ENCODE measurements at places on chromosomes 12 and 14.
A peak's percentile ranks its signal among the peaks of the same experiment; 100 is the strongest.

DNA sequence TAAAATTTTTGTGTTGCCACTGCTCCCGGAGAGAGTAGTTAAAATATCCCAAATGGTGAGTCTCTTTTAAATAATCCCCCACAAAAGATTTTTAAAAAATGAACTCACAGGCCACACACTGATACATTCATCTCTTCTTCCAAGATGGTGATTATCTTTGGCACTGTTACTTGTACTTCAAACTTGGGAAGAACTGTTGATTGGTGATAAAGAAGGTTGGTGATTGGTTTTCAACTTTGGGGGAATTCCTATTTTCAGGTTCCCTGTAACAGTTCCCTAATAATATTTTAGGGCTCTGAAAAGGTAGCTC is 6.6 kb downstream of the A2M start:
- H3K27ac ChIP-seq = no peak overlapping the region
- no peaks in the 10 kb centered on the region for H3K27me3 ChIP-seq
- no peak for DNase-seq
- no peak overlapping the region for H3K4me3 ChIP-seq
- H3K36me3 ChIP-seq = peaks cover 78% of the 10 kb centered on the region
- no peaks in the 10 kb centered on the region for H3K4me1 ChIP-seq

DNA sequence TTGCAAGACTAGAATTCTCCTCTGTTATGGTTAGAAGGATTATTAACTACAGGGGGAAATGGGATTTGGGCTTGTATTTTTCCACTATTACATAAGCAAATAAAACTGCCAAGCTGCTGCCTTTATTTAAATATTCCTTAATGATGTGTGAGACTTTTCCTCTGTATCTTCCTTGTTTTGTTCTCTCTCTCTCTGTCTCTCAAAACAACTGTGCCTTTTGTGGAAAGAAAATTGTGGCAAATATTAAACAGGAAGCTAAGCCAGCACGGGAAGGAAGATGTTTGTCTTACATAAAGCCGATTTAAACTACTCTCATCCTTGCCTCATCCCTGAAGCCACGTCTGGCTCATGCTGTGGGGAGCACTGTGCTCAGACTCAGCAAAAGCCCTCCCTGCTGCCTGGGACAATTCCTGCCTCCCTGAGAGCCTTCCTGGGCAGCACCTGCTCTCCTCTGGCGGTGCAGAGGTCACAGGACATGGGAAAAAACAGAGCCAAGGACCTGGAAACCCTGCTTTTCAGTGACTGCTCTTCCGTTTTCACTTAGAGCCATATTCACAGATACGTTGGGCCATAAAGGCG is 237.2 kb downstream of the SLC15A4 start:
- no peaks in the 10 kb centered on the region for H3K27me3 ChIP-seq
- no peaks in the 10 kb centered on the region for H3K36me3 ChIP-seq
- peak; percentile 37 for DNase-seq
- no peaks in the 10 kb centered on the region for H3K4me1 ChIP-seq

DNA sequence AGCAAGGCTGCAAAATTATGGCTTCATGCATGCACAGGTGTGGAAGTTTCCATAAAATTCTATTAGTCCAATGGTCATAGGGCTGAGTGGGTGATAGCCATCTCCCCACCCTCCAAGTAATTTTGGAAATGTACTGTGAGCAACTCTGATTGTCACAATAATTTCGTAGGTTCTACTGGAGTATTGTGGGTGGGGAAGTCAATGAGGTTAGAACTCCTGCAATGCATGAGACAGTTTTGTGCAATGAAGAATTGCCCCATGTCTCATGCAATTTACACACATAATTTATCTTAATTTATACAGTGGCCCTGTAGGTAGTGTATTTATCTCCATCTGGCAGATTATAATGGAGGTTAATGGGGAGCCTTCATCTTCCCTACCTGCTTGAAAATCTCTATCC is 20.5 kb downstream of the IFNG start:
- no peaks in the 10 kb centered on the region for H3K36me3 ChIP-seq
- H3K27ac ChIP-seq = no peak overlapping the region
- H3K4me3 ChIP-seq = no peak overlapping the region

DNA sequence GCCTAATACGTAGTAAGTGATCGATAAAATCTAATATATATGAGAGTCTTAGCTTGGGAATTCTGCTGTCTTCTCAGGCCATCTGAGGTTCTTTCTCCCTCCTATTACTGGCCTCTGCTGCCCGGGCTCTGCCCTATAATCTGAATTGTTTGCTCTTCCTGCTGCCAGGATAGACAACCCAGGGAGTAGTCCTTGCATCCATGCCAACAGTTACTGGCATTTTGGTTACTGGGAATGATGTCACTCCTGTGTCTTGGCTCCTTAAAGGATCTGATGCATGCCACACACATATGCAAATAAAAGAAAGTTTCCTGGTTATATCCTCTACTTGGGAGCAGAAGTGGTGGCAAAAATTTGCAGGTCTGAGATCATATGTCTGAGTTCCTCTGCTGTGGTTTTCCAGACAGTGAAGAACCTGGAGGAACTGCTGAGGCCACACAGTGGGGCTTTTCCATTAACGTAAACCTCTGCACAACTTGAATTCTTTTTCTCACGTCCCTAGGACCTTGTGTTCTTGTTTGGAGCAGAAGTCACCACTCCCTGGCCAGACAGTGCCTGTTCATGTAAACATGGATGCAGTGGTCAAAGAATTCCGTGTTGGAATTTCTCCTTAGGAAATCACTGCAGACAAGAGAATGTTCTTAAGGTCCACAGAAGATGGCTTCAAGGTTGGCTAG is 320.6 kb upstream of the TBX3 start:
- H3K27ac ChIP-seq = no peak overlapping the region
- H3K4me3 ChIP-seq = no peak overlapping the region
- peaks cover 6% of the 10 kb centered on the region for H3K4me1 ChIP-seq
- DNase-seq = no peak
- no peaks in the 10 kb centered on the region for H3K27me3 ChIP-seq
- H3K36me3 ChIP-seq = no peaks in the 10 kb centered on the region

- H3K27ac ChIP-seq = no peak overlapping the region
- no peaks in the 10 kb centered on the region for H3K4me1 ChIP-seq
- no peak overlapping the region for H3K4me3 ChIP-seq
- H3K36me3 ChIP-seq = no peaks in the 10 kb centered on the region
Observed at GRCh38 chr14:55512421-55512820, 67.6 kb upstream of the KTN1 start.
